ENCODE measurements at places on chromosomes 3 and 15.

- no peak for DNase-seq
Measured at GRCh38 chr3:191628571-191628970, 167.6 kb downstream of the PYDC2 start.

DNA sequence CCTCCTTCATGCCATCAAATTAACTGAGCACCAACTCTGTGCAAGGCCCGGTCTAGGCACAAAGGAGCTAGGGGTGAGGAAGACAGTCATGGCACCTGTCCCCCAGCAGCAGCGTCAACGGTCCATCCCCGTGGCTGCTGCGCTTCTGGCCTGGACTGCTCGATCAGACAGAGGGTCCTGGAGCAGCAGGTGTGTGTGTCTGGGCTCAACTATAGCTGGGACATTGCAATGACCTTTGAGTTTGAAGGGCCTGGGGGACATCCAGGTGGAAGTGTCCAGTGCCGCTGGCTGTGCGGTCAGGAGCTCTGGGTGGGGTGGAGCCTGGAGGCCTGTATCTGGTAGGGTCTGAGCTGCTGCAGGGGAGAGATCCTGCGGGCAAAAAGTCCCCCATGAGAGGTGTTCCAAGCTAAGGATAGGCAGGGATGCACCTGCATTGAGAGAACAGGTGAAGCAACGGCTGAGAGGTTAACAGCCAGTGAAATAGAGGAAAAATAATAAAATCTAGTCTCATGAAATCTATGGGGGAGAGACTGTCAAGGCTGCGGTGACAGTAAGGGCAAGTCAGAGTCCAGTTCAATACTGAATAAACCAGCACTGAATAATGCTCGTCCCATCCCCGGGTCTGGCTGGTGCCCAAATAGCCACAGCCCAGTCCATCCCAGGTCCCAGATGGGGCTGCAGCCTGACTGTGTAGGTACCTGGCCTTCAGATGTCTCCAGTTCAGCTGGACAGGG, 25.4 kb upstream of the SLC41A3 start:
- no peak for DNase-seq

- DNase-seq: no peak
Measured at GRCh38 chr15:84863565-84864443, 20.7 kb upstream of the SLC28A1 start.

DNA sequence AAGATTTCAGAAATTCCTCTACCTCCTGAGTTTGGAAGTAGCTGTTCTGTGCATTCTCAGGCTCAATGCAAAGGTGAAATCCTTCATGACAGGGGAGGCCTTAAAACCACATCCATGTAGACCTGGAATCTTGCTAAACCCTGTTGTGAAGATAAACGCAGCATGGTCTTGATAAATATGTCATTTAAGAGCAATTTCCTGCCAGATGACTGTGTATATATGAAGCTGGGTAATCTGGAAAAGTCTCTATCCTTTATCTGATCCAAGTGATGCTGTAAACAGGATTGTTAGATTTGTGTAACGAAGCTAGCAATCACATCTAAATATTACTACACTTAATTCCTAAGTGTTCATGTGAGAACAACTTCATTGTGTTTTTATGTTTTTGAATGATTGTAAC, 9.1 kb downstream of the MCTP2 start:
- DNase-seq: no peak

GRCh38 chr3:183254487-183255347, 1.7 kb downstream of the B3GNT5 start:
- no peak for DNase-seq

- no peak for DNase-seq
Measured at GRCh38 chr15:40398413-40398873, 7.2 kb upstream of the IVD start.

DNA sequence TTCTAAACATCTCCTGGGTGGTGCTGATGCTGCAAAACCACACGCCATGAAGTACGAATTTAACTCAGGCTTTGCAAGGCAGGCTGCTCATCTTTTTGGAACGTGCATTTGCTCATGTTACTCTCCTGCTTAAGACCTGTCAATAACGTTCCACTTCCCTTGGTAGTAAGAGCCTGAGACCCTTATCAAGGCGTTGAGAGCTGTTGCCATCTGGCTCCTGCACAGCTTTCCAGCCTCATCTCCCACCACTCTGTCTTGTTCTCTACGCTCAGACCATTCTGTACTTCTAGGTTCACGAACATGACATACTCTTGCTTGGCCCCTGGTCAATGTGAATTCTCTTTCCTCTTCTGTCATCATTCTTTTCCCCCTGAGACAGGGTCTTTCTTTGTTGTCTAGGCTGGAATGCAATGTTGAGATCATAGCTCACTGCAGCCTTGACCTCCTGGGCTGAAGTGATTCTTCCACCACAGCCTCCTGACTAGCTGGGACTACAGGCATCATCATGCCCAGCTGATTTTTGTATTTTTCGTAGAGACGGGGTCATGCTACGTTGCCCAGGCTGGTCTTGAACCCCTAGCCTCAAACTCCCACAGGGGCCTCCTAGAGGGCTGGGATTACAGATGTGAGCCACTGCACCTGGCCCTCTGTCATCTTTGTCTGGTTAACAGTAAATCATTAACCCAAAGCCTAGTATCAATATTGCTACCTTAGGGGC, 202.8 kb downstream of the CADPS start:
- no peak for DNase-seq

DNA sequence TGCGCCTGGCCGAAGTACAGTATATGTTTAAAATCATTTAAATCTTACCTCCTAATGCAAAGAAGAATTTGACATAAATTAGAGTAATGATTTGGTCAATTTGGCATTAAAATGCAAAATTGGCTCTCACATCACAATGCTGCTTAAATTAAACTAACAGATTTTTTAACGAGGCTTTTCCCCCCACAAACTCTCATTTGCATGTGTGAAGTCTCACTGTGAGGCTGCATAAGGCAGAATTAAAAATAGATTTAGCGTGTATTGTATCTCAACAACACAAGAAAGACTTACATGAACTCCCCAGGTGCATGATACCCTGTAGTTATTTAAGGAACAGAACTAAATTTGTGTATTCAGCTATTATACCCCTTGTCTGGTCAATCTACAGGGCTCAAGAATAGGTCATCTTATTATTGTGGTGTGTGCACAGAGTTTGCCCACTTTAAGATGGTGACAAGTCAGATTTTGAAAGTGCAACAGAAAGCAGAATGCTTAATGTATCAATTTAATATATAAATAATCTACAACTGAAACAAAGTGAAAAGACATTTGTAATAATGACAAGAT, 897.9 kb downstream of the EPHA3 start:
- no peak for DNase-seq

DNA sequence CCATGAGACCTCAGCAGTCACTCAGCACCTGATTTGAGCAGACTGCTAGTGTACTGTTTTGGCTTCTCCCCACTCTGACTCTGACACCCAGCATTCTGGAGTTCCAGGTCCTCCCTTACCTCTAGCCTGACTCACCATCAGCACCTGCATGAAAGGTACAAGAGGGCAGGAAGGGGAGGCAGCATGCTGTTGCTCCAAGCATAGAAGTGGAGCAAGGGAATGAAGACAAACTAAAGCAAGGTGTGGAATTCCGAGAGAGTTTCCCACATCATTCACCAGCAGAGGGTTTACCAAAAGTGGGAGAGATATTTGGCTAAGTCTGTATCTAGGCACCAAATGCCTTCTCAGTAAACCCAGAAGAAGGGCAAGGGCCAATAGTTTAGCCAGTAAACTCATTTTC, 21.3 kb downstream of the HEXA start:
- DNase-seq: no peak

DNA sequence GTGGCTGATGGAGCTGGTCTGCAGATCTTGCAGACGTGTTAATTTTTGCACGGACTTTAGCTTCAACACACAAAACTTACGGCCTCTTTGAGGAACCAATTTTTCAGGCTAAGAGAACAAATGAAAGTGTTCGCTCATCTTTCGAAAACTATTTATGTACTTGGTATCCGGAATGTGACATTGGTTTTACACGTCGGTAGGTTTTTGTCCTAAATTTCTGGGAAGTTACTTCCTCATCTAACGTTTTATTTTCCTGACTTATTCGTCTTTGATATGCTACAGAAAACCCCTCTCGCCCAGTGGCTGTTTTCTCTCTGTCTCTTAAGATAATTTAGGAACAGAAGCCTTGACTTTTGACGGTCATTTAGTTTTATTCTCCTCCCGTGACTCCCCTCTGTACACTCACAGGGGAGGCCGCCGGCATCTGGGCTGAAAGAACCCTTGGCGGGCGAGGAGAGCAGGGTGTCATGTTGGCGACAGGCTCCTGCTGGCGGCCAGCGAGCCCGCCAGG, 834 bp upstream of the GREM1 start:
- DNase-seq: no peak

DNA sequence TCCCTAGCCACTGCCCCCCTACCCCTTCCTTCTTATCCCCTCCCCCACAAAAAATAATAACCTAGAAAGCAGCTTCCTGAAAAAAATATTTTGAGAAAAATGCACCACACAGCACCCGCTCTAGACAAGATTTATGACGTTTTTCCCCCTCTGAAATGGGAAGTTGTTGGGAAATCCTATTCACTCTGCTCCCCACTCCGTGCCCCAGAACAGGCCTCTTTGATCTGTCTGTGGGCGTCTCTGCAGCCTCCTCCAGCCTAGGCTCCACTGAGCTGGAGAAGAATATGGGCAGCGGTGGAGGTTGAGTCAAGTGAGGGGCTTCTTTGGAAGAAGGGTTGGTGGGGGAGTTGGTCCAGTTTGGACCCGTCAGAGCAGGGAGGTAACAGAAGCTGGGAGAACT, 28.5 kb upstream of the POLG start:
- DNase-seq: no peak

DNA sequence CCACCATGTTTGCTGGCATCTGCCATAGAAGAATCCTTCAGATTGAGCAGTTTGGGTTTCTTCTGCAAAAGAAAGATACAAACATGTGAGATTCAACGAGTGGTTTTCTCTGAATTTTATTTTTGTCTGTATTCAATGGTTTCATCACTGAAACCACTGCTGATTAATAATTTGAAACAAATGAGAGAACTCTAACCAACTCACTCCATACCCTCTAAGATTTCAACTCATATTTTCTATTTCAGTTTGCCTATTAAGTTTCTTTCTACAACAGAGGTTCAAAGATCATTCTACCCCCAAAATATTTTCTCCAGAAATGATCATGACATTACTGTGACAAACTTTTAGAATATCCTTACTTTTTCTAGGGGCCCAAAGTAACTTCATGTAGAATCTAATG, 38.7 kb upstream of the MAN2C1 start:
- DNase-seq: no peak

DNA sequence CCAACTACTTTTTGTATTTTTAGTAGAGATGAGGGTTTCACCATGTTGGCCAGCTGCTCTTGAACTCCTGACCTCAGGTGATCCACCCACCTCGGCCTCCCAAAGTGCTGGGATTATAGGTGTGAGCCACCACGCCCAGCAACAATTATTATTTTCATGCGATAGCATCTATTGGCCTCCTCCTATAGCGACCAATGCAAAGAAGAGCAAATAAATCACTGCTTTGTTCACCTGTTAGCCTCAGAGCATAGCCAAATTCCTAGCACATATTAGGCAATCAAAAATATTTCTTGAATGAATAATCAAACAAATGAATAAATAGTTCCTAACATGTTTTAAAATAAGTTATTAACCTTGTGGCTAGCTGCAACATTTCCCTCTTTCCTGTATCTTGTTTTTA, 36.8 kb upstream of the TNFSF10 start:
- DNase-seq: no peak

GRCh38 chr15:39347453-39347852, 233.4 kb upstream of the THBS1 start:
- DNase-seq: no peak

GRCh38 chr3:171535133-171535532, 74.9 kb upstream of the TNIK start:
- DNase-seq: no peak

DNA sequence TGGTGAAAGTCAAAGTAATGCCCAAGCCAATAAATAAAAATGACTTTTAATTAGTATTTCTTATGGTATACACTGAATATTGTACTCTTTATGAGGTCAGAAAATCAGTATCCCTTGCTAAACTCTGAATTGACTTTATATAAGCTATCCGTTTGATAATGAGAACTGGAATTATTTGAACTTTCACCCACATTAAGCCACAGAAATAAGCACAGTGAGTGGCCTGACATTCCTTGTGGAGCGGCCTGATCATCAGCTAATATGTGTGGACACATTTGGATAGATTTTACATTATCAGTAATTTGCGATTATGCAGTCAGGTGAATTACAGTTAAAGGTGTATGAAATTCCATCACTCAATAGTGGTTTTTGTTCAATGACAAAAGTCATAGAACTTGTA, 136.0 kb upstream of the CBLB start:
- no peak for DNase-seq

GRCh38 chr3:29694331-29694730, 413.5 kb downstream of the RBMS3 start:
- DNase-seq: no peak

- DNase-seq: no peak
Measured at GRCh38 chr3:134039161-134039862, 9.6 kb upstream of the SLCO2A1 start.

- no peak for DNase-seq
Measured at GRCh38 chr3:53534676-53535400, 40.4 kb downstream of the CACNA1D start.

DNA sequence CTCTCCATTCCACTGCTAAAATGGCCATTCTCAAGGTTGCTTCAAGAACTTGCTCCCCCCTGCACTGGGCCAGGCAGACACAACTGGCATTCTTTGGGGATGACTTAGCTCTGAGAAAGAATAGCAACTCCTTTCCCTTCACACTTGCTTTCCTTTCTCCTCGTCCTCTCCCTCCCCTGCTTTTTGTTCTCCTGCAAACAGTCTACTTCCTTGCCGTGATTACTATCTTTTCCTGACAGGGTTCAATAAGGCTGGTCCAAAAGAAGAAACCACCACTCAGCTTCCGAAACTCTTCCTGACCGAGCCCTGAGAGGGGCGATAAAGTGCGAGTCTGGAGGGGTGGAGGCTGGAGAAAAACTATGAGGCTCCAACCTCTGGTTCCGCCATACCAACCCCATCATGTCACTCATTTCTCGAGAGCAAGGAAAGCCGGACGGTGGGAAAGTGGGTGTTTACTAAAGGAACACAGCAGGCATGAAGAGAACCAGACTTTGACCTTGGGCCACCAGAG, 5.0 kb downstream of the AMOTL2 start:
- DNase-seq: no peak

DNA sequence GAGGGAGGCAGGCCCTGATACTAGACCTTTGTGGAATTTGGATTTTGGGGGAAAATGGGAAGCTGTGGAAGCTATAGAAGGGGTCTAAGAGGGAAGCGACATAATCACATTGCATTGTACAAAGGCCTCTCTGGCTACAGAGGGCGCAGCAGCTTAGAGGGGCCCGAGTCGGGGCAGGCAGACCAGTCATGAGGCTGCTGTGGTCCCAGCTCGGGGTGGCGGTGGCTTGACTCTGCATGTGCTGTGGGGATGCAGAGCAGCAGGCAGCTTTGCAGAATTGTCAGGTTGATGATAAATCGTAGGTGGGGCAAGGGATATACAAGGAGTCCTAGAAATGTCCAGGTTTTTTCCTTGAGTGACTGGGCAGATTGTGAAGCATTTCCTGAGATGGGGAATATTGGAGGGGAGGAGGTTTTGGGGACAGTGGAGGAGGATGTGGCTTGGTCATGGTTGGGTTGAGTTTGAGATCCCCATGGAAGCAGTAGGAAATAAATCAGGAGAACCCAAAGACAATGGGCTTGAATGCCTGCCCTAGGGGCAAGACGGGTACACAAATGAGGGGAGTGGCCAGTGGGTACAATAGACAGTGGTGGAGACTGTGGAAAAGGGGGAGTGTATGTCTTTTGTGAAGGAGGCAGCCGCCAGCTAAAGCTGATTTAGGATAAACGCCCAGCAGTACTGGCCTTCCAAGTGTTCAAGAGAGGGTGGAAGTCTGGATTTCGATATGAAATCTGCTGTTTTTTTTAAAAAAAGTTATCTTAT, 94.1 kb downstream of the HMG20A start:
- DNase-seq: no peak

All from CD4-positive, alpha-beta T cell (primary cell).